Dermis microvascular lymphatic vessel endothelial cell (primary cell): ENCODE measurements at places on chromosomes 7 and 10. TPM values are rescaled to one million over a fixed set of nuclear protein-coding genes. Genes with fewer than 3 reads are reported as not detected.

- DNase-seq: no peak
Observed at GRCh38 chr10:17031637-17032635, 97.7 kb downstream of the CUBN start.

- DNase-seq: no peak
Observed at GRCh38 chr10:96511044-96511945, 2.4 kb downstream of the TLL2 start.

- DNase-seq: no peak
Observed at GRCh38 chr7:130950741-130951140, 216.7 kb upstream of the KLF14 start.

GRCh38 chr7:114760477-114760876 lies 161.4 kb upstream of the MDFIC start:
- DNase-seq: no peak

GRCh38 chr10:99387071-99387470 lies 43.4 kb downstream of the GOT1 start:
- DNase-seq: no peak

GRCh38 chr7:51082096-51082840 lies 234.3 kb downstream of the COBL start:
- DNase-seq: no peak

DNA sequence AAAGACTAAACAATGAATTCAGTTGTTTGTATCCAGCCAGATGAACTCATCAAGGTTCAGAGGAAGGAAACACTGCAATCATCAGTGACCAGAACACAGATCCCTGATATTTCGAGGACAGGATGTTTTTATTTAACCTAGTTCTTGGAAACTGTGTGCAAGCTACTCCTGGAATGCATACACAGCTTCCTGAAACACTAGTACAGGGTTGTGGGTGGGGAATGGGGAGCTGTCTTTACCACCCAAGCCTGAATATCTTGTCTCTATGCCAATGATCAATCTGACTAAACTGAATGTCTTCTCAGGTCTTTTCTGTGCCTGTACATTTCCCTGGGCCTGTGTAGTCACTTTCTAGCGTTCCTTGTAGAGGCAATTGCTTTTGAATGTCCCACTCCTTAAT lies 374.6 kb downstream of the CALN1 start:
- DNase-seq: peak; percentile 80

- DNase-seq: no peak
Observed at GRCh38 chr10:118254654-118255053, 87.5 kb downstream of the FAM204A start.

The PMPCB gene
- 35.7 and 41.2 TPM in 2 replicates for total RNA-seq

The GPR37 gene
- total RNA-seq: 0.13 TPM in 2 replicates
